ENCODE measurements at places on chromosomes 13 and 19.

DNA sequence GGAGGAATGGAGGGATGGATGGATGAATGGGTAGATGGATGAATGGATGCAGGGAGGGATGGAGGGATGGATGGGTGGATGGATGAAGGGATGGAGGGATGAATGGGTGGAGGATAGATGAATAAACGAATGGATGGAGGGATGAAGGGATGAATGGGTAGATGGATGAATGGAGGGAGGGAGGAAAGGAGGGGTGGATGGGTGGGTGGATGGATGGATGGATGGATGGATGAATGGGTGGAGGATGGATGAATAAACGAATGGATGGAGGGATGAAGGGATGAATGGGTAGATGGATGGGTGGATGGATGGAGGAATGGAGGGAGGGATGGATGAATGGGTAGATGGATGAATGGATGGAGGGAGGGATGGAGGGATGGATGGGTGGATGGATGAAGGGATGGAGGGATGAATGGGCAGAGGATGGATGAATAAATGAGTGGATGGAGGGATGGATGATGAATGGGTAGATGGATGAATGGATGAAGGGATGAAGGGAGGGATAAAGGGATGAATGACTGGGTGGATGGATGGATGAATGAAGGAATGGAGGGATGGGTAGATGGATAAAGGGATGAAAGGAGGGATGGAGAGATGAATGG is 33.0 kb upstream of the TPM4 start:
- no peak for DNase-seq

GRCh38 chr19:2984215-2984528 is 6.8 kb downstream of the TLE6 start:
- no peak for DNase-seq

GRCh38 chr13:50884265-50884664 is 25.3 kb upstream of the RNASEH2B start:
- no peak for DNase-seq

- no peak for DNase-seq
Observed at GRCh38 chr13:92143766-92144165, 745.3 kb downstream of the GPC5 start.

GRCh38 chr13:33109801-33110200 is 93.6 kb downstream of the KL start:
- DNase-seq, result no peak

GRCh38 chr19:53600217-53600616 is 31.6 kb upstream of the DPRX start:
- no peak for DNase-seq
